Aorta (tissue), 5 donors: ENCODE measurements at places on chromosomes 7 and 10. TPM values are rescaled to one million over a fixed set of nuclear protein-coding genes. Genes with fewer than 3 reads are reported as not detected.

DNA sequence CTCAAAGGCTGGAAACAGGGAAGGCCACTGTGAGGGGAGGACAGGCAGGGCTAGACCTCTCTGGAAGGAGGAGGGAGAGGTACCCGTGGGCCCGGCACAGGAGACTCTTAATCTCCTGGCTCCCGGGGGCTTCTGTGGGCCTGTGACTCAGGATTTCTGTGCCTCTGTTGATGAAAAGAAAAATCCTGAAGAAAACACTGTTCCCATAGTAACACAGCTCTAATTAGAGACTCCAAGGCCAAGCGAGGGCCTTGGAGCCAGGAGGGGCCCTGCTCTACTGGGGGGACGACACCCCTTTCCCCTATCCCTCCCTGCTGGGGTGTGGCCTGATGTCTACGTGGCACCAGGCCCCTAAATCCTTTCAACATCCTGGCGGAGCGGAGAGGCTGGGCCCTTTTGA lies 174.1 kb upstream of the TNRC18 start:
- DNase-seq: no peak

DNA sequence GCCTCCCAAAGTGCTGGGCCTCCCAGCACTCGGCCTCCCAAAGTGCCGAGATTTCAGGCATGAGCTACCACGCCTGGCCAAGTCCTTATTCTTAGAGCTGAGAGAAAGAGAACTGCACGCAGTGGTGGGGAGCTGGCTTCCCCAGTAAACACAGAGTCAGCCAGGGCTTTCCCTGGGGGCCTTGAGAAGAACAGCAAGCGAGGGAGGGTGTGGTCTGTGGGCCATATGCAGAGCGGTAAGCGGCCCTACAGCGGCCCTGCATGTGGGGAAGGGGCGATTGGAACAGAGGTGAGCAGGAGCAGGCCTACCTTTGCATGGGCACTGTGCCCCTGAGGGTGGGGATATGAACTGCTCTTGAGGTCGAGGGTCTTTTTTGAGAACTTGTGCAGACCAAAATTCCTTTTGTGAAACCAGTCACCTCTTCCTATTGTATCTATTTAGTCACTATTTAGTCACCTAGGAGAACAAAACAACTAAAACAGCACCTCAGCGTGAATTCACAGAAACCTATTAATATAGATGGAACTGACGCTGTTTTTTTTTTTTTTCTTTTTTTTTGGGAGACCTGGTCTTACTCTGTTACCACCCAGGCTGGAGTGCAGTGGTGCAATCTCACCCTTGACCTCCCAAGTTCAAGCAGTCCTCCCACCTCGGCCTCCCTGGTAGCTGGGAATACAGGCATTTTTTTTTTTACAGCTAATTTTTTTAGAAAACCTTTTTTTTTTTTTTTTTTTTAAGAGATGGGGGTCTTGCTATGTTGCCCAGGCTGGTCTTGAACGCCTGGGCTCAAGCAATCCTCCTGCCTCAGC lies 36.9 kb upstream of the SH2D4B start:
- no peak for DNase-seq

- no peak for DNase-seq
Observed at GRCh38 chr7:54663603-54664234, 95.3 kb downstream of the SEC61G start.

DNA sequence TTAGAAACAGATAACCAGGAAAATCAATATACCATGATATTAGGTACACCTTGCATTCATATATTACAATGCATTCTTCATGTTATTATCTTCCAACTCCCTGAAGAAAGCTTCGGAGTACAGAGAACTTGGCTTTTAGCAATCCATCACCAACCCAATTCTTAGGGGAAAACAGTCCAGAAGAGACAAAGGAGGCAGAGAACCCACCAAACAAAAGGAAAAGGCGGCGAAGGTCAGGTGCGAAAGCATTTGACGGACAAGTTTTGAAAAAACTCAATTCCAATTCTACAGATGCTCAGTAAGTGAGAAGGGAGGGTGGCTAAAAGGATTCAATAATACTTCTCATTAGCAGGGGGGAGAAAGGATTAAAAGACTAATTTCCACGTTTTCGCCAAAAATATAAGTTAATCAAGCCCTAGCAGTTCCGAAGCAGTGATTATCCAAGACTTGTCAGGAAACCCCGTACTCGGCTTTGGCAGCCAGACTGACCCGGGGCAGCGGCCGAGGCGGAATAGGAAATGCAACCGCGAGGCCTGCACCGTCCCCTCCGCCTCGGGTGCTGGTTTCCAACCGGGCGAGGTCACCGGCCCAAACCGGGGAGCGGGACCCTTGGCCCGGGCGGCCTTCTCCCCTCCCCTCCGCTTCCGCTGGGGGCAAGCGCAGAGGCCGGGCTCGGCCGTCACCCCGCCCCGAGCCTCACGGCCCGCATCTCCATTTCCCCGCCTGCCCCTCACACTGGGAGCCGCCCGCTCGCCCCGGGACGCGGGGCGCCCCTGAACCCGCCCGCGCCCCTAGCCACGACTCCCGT lies 747 bp downstream of the GDI2 start:
- peak; percentile 86 for DNase-seq

DNA sequence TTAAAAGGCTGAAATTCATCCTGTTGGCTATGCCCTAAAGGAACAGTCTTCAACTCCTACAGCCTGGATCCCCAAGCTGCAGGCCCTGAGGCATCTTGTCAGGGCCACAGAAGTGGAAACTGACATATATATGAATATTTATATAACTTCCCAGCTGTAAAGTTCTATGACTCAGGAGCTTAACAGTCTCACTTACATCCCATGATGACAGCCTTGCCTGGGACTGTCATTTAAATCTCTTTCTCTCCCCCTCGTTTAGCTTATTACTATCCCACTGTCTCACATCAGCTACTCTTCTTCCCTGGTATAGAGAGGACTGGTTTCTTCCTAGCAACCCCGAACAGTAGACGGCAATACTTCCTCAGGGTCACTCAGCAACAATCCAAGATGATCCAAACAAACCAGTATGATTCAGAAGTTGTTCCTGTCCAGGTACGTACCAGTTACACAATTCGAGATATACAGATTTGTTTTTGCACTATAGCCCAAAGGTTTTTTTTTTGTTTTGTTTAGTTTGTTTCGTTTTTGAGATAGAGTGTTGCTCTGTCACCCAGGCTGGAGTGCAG lies 22.7 kb downstream of the KIAA1549 start:
- DNase-seq: no peak

The CCL24 gene
- 1.00 TPM for polyA plus RNA-seq

The SLC13A1 gene
- polyA plus RNA-seq: not detected

- DNase-seq: peak; percentile 50
Observed at GRCh38 chr10:2839081-2839725, 228.1 kb upstream of the PFKP start.

- no peak for DNase-seq
Observed at GRCh38 chr10:36021096-36021495, 379.0 kb upstream of the FZD8 start.

DNA sequence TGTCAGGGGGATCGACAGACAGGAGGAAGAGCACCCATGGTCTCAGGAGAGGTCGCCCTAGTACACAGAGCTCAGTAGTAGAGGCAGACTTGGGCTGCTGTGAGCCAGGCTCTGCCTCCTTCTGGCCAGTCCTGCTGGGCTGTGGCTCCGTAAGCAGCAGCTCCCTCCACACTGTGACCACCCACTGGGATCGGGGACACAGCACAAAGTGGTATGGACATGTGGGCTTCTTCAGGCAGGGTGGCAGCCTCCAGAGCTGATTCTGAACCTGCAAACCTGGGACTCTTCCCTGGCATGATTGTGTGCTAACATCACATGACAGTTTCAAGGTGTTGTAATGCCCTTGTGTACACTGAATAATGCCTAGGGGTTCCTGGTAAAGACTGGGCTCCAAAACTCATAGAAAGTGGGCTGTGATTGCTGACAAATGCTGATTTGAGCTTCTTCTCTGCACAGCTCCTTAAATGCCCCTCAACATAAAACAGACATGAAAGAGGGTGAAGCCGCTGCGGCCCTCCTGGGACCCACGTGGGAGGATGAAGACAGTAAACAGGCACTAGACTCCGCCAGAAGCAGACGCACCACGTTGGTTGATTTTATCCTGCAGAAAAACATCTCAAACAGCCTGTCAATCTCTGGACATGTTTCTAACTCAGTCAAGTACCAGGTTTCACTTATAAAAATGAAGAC lies 76.7 kb downstream of the GPR26 start:
- no peak for DNase-seq
